ENCODE measurements at places on chromosomes 3 and 15.

- no peak for DNase-seq
Measured at GRCh38 chr15:63463793-63464192, 40.6 kb upstream of the USP3 start.

GRCh38 chr3:11195201-11195600, 40.9 kb downstream of the HRH1 start:
- DNase-seq = no peak

DNA sequence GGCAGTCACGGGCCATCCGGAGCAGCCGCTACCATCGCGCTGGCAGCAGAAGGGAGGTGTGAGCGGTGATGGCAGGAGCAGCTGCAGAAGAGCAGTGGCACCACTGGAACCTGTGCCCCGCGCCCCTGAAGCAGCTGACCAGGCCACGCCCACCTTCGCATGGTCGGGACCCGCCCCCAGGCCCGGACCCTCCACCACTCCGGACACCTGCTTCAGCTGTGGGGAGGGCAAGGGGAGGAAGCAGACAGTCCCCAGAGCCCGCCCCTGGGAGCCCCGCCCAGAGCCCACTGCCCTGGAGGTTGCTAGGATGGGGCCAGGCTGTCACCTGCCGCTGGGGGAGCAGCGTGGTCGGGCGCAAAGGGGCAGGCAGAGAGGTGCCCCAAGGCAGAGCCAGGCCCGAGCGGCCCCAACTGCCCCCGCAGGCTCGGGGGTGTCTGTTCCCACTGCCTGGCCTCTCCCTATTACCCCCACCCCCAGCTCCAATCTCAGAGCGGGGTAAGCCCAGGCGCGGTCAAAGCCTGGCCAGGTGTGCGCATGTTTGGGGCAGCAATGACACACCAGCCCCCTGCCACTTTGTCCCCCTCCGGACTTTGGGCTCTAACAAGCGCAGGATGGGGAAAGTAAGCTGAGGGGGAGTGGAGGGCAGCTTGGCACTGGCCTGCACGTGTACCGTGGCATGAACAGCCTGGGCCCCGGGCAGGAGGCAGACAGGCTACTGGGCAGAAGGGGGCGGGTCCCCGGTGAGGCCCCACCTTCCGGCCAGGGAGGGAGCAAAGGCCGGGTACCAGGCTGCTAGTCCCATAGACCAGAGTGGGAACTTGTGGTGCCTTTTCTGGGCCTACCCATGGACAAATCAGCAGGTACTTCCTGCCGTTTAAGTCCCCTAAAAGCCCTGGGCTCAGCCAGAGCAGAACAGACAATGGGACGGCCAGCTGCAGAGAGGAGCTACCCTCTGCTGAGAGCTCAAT, 8.7 kb downstream of the SPCS1 start:
- DNase-seq = no peak

- no peak for DNase-seq
Measured at GRCh38 chr3:108079043-108079442, 11.8 kb downstream of the CD47 start.

DNA sequence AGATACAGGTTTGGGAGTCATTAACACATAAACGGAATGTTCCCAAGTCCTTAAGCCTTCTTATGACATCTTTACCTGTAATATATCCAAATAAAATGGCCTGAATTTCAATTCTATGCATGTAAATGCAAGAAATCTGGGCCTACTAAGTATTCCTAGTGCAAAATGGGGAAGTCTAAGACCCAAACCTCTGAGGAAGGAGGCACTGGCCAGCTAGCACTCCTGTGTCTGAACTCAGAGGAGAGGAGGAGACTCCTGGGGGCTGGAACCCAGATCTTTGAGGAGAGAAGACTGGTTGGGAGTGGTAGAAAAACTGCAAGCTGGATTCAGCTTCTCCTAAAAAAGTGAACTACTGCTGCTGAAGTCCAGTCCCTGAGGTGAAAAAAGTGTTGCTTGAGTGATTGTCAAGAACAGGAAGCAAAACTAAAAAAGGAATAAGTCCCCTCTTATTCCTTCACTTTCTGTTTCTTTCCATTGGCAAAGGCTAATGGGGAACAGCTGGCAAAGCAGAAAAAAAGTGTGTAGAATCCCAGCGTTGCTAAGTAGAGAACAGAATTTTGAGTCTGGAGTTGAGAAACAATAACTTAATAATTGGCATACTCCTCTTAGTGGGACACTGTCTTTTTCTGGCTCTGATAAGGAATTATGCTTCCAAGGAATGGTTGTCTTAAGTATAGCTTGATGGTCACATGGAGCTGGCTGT, 54.8 kb upstream of the ATP2C1 start:
- DNase-seq = no peak

GRCh38 chr3:141401095-141401494, 32.8 kb downstream of the ZBTB38 start:
- DNase-seq = no peak

DNA sequence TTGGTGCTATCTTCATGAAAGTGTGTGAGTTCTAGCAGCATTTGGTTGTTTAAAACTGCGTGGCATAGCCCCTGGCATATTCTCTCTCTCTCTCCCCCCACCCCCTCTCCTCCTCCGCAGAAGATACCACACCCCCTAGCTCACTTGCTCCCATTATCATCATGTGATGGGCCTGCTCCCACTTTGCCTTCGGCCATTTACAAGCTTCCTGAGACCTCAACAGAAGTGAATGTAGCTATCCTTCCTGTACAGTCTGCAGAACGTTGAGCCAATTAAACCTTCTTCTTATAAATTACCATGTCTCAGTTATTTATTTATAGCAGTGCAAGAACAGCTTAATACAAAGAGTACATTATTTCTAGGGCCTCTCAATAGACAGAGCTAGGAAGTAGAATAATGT, 1032.5 kb upstream of the CADM2 start:
- DNase-seq = no peak

- DNase-seq = no peak
Measured at GRCh38 chr15:25783134-25783533, 80.0 kb downstream of the ATP10A start.

- no peak for DNase-seq
Measured at GRCh38 chr3:98628317-98628716, 34.9 kb upstream of the CPOX start.

- DNase-seq = no peak
Measured at GRCh38 chr3:72453706-72454105, 394.5 kb downstream of the SHQ1 start.

GRCh38 chr15:67882487-67883233, 42.8 kb upstream of the RNU6-1 start:
- DNase-seq = no peak

DNA sequence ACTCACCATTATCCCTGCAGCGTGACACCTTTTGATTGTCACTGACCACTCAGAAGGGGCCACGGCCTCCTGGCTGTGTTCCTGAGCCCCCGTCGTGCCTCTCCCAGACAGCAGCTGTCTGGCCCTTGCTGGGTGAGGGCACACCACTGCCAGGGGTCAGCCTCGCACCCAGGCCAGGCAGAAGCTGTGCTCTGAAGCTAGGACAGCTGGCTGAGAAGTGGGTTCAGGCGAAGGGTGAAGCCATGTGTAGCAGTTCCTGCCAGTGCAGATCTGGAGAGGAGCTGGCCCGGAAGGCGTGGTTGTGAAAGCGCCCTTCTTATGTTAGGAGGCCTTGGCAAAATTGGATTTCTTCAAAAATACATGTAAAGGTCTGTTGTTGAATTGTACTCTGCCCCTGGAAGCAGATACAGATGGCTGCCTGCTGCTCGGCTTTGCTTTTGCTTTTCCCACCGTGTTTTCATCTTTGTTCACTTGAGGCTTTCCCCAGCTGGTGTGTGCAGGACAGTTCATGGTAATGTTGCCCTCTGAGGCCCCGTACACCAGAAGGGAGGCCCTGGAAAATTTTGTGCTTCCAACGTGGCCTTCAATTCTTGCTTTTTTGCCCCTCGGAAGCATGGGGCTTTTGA, 49.1 kb downstream of the KLHL25 start:
- no peak for DNase-seq

DNA sequence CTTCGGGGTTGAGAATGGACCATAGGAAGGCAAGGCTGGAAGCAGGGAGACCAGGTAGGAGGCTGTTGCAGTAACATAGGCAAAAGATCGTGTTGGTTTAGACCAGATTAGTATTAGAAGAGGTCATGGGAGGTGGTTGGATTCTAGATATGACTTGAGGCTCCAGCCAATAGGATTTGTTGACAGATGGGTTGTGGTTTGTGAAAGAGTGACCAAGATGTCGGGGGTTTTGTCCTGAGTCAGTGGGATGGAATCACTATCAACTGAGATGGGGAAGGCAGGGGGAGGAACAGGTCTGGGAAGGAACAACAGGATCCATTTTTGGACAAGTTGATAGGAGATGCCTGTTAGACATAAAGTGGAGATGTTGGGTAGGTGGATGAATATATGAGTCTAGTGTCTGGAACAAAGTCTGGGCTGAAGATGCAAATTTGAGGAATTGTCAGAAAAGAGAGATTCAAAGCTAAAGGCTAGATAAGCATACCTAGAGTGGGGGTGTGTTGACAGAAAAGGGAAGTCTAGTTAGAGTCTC, 95.5 kb upstream of the NPHP3 start:
- DNase-seq = no peak

GRCh38 chr3:172553526-172554252, 30.5 kb upstream of the TNFSF10 start:
- DNase-seq = no peak

GRCh38 chr3:152518346-152518745, 249.6 kb downstream of the MBNL1 start:
- DNase-seq = no peak

GRCh38 chr3:183699238-183699947, 1.8 kb downstream of the YEATS2 start:
- DNase-seq = no peak

- DNase-seq = no peak
Measured at GRCh38 chr3:114447950-114448479, 154.2 kb downstream of the TIGIT start.

DNA sequence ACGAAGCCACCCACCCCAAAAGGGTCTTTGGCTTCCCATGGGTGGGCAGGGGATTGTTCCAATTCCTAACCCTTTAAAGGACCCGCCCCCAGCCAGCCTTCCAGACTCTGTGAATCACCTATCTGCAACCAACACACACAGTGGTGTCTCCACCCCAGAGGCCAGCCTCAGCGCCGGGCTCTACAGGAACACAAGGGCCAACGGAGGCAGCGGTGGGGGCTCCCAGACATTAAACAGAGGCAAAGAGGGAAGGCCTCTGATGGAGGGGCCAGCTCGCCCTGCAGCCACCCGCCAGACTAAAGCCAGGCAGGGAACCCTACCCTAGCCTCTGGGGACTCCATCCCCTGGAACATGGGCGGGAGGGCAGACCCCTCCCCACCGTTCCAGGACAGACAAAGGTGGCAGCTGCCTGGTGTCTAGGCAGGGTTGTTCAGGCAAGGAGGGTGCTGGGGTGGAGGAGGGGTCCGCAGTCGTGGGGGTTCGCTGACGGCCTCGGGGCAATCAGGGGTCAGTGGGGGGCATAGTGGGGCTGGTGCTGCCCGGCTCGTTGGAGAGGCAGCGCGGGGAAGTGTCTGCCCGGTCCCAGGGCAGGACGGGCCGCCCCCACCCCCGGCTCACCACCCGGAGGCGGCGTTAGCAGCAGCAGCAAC, 448 bp downstream of the SHISA5 start:
- no peak for DNase-seq

- no peak for DNase-seq
Measured at GRCh38 chr3:12400616-12401194, 83.6 kb upstream of the TSEN2 start.

GRCh38 chr15:69510556-69510955, 57.9 kb downstream of the RPLP1 start:
- no peak for DNase-seq

GRCh38 chr15:78407608-78408354, 30.2 kb upstream of the IREB2 start:
- no peak for DNase-seq

GRCh38 chr3:140903196-140903595, 38.4 kb upstream of the SLC25A36 start:
- DNase-seq = no peak

DNA sequence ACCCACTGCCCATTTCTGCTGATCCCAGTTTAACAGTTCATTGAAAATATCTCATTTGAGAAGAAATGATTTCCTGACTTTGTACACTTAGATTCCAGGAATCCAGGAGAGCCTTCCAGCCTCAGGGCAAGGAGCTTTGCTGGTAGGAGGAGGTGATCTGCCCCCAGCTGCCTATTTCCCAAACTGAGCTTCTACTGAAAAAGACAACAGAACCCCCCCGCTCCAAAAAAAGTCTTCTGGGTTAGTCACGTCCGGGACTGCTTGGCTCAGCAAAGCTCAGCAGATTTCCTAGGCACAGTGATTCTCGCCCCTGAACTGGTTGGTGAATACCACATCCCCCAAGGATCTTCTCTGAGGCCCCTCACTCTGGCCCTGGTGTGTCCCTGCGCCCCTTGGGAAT, 13.1 kb downstream of the SLC6A6 start:
- DNase-seq = no peak

GRCh38 chr3:155859859-155860258, 5.6 kb upstream of the SLC33A1 start:
- DNase-seq = no peak

DNA sequence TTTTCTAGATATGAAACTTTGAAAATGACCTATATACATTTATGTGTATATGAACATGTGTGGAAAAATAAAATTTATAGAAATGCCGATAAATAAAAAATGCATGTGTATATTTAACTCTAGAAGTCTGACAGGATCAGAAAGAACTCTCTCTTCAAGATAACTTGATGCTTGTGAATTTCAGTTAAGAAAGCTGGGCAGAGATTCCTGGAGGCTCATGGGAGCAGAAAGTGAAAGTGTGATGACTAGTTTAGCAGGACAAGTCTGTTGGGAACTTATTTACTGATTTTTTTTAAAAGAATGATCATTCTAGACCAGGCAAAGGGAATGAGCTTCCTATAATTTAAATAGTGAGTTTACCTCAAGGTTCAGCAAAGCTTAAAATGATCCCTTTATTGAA, 81.5 kb upstream of the KCNAB1 start:
- DNase-seq = no peak

GRCh38 chr15:63504979-63505841, 817 bp downstream of the USP3 start:
- DNase-seq = peak; percentile 48

GRCh38 chr3:173876476-173876875, 478.9 kb downstream of the NLGN1 start:
- DNase-seq = no peak

DNA sequence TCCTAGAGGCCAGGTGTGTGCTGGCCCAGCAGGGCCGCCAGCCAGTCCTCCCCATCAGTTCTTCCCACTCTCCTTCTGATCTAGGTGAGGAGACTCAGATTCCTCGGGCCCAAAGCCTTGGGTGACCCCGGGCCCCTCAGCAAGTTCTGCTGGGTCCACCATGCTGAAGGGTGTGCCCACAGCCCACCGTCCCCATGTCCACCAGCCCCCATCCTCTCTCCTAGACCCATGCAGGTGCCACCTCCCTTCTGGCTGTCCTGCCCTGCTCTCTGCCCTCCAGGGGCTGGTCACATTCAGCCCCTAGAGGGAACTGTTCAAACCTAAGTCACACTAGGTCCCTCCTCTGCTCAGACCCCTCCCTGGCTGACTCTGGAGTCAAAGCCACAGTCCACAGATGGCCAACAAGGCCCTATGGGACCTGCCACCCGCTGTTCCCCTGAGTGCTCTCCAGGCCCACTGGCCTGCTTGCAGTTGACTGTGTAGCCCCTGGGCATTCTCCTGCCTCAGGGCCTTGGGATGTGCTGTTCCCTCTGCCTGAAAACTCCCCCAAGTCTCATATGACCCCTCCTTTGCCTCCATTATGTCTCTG, 878 bp upstream of the TLR9 start:
- no peak for DNase-seq

Data from stimulated activated naive CD4-positive, alpha-beta T cell treated with Interleukin-2 at 50 U/mL for 16 hours (primary cell).